ENCODE measurements at places on chromosomes 2 and 18.

- no peak for DNase-seq
Observed at GRCh38 chr2:74260495-74260894, 62.1 kb downstream of the MTHFD2 start.

GRCh38 chr2:236859908-236860307 lies 225.8 kb upstream of the COPS8 start:
- DNase-seq, result no peak

GRCh38 chr2:207164006-207164831 lies 1.5 kb downstream of the KLF7 start:
- DNase-seq, result no peak

- DNase-seq, result no peak
Observed at GRCh38 chr18:10289951-10290637, 164.3 kb upstream of the APCDD1 start.

- peak; percentile 34 for DNase-seq
Observed at GRCh38 chr2:45651415-45652089, at the start of gene PRKCE. Gene PRKCE (plus strand): TSS chr2:45651675.

- DNase-seq, result no peak
Observed at GRCh38 chr18:61199171-61199848, 133.9 kb upstream of the CDH20 start.

DNA sequence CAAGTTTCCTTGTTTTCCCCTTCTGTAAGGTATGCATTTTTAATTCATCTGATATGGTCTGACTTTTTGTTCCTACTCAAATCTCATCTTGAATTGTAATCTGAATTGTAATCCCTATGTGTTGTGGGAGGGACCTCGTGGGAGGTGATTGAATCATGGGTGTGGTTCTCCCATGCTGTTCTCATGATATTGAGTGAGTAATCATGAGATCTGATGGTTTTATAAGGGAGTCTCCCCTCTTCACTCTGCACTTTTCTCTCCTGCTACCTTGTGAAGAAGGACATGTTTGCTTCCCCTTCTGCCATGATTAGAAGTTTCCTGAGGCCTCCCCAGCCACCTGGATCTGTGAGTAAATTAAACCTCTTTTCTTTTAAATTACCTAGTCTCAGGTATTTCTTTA lies 476.1 kb downstream of the LPIN1 start:
- DNase-seq, result no peak

GRCh38 chr2:133390156-133390555 lies 178.1 kb downstream of the NCKAP5 start:
- DNase-seq, result no peak

DNA sequence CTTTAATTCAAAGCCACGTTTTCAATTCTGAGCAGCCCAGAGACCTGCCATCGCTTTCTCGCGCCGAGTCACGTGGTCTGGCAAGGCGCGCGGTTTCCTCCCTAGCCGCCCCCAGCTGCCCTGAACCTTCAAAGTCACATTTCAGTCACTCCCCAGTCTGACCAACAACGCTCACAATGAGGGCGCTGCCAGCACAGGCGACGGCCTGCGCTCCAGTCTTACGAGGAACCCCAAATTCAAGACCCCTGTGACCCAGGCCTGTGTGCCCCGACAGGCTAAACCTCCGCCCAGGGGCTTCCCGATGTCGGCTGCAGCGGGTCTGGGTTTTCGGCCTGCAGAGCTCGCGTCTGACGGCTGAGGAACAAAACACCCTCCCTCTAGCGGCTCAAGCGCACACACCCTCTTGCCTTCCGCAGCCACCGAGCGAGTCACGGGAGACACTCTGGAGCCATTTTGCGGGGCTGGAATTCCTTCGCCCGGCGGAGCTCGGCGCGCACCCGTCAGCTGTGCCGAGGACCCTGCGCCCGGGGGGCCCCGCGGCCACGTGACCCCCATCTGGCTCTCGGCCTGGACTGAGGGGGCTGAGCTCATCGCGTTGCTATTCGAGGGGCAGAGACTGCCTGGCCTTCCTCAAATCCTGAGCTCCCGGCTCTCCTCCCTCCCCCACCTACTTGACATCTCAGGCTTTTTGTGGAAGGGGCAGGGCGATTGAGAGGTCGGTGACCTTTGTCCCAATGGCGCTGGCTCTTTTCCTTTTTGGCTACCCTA lies 69.9 kb upstream of the ITGB6 start:
- peak; percentile 35 for DNase-seq

DNA sequence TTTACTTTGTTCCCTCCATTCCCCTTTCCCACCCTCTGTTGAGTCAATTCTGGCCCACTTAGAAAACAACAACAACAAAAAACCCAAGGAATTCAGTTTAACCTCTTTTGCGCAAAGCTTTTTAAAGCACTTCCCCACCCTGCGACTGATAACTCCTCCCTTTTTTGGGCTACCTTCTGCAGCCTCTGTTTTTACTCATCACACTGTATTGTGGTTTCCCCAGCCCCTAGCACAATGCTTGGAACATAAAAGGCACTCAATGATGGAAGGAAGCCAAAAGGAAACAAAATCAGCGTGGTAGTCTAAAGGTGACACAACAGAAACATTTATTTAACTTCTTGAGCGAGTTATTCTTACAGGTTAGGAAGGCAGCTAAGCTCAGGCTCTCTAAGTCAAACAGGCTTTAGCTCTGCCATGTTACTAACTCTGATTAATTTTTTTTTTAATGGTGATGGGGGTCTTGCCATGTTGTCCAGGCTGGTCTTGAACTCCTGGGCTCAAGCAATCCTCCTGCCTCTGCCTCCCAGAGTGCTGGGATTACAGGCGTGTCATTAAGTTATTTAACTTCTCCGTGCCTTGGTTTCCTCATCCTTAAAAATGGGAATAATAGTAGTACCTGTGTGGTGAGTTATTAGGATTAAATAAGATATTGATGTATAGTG lies 1.3 kb downstream of the CEP68 start:
- no peak for DNase-seq

GRCh38 chr2:26243470-26244308 lies 743 bp downstream of the HADHA start:
- DNase-seq, result no peak

GRCh38 chr2:231966886-231967285 lies 5.4 kb downstream of the DIS3L2 start:
- DNase-seq, result no peak

DNA sequence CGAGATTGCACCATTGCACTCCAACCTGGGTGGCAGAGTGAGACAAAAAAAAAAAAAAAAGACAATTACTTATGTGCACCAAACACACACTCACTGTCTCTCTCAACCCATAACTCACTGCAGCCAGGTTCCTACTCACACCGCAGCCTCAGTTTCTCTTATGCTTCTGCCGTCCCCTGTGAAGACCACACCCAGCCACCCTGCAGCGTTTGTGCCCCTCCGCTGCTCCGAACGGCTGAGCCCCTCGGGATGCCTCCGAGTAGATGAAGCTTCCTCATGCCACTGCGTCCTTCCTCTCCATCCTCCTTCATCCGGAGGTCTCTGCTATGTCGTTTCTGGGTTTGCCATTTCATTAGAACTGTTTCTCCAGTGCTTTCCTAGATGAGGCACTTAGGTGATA lies 160.1 kb downstream of the TWIST2 start:
- DNase-seq, result no peak

- DNase-seq, result no peak
Observed at GRCh38 chr18:48022531-48023329, 92.3 kb upstream of the SMAD2 start.

GRCh38 chr2:170587922-170588321 lies 127.2 kb upstream of the SP5 start:
- no peak for DNase-seq

All from stimulated activated CD8-positive, alpha-beta memory T cell treated with anti-CD3 and anti-CD28 coated beads, Interleukin-7, amount 100 ng/mL, for 24 hours (primary cell).